ENCODE measurements at places on chromosomes 6 and 20. TPM values are rescaled to one million over a fixed set of nuclear protein-coding genes. Genes with fewer than 3 reads are reported as not detected.

LY6G5C gene
- total RNA-seq, result 1.3 TPM

PRND gene
- not detected for total RNA-seq

SIRPB2 gene
- total RNA-seq, result 2.1 TPM

PDE7B gene
- 2.5 TPM for total RNA-seq
